ENCODE measurements at places on chromosomes 1 and 21.
A peak's percentile ranks its signal among the peaks of the same experiment; 100 is the strongest.

GRCh38 chr21:45248301-45248892 lies 39.3 kb downstream of the POFUT2 start:
- no peak for DNase-seq

- DNase-seq, result no peak
Observed at GRCh38 chr1:227895828-227896685, 51.7 kb downstream of the WNT9A start.

- no peak for DNase-seq
Observed at GRCh38 chr1:18646091-18646785, 15.6 kb downstream of the PAX7 start.

DNA sequence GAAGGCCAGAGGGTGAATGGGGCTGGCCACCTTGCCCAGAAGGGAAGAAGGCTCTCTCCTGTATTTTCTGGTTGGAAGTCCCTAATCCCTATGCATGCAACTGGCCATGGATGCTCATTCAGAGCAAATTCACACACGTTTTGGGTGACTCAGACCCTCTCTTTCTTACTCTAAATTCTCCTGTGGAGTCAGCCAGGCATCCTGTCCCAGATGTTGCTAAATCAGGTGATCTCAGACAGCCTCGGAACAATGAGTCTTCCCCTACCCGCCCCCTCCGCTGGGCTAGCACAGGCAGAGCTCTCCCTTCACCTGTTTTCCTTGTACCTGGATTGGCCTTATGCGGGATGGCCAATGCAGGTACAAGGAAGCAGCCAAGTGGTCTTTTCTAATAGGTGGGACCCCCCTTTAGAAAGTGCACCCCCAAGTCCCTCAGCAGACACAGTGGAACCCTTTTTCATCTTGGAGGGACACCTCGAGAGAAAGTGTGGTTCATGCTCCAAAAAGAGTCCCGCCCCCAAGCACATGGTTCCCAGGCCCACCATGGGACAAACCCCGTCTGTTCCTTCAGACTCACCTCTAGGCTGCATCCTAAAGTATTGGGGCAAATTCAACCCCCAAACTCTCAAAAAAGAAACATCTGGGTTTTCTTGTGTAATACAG lies 8.6 kb downstream of the S100A6 start:
- DNase-seq, result no peak

GRCh38 chr1:15346346-15347030 lies 63.2 kb upstream of the EFHD2 start:
- no peak for DNase-seq

DNA sequence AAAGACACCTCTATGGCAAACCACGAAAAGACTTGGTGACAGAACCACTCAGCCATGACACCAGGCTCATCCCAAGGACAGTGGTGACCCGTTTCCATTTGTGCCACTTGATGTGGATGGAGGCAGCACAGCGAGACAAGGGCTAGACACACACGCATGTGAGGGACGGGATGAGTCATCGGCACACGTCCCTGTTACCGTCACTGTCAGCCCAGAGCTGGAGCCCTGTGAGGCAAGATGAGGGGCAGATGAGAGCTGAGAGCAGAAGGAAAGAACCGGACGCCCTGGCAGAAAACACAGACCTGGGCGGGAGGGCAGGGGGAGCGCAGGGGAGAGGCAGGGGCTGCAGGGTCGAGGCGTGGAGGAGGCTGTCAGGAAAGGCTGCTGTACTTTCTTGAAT lies 57.8 kb downstream of the SIK1 start:
- peak; percentile 77 for DNase-seq

DNA sequence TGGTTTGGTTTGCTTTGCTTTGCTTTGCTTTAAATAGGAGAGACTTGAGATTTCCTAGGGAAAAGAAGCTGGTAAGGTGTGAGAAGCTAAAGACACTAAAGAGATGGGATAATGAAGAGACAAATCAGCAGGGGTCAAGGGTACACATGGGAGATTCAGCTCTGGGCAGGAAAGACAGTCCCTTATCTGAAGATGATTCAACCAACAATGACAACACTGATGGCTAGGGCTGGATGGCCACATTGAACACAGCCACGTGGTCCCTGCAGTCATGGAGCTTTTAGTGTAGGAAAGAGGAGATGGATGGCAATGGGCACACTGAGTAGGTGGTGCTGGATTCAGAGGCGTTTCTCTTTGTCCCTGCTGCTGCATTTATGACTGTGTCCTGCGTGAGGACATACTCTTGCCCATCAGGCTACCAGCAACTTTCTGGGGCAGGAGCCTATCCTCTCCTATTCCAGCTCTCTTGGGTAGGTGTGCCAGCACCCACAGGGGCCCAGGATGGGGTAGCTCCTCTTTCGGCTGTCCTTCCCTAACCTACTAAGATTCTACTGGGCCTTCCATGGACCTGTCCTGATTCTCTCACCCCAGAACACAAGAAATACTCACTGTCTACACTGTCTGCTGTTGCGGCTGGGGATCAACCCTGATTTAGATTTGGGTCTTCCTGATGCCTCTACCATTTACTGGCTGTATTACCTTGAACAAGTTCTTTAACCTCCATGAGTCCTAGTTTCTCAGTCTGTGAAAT lies 1.4 kb upstream of the SHISA4 start:
- DNase-seq, result no peak

GRCh38 chr1:59816318-59816878 lies 1.6 kb downstream of the HOOK1 start:
- DNase-seq, result no peak

GRCh38 chr1:179447489-179447888 lies 81.7 kb downstream of the AXDND1 start:
- peak; percentile 35 for DNase-seq

DNA sequence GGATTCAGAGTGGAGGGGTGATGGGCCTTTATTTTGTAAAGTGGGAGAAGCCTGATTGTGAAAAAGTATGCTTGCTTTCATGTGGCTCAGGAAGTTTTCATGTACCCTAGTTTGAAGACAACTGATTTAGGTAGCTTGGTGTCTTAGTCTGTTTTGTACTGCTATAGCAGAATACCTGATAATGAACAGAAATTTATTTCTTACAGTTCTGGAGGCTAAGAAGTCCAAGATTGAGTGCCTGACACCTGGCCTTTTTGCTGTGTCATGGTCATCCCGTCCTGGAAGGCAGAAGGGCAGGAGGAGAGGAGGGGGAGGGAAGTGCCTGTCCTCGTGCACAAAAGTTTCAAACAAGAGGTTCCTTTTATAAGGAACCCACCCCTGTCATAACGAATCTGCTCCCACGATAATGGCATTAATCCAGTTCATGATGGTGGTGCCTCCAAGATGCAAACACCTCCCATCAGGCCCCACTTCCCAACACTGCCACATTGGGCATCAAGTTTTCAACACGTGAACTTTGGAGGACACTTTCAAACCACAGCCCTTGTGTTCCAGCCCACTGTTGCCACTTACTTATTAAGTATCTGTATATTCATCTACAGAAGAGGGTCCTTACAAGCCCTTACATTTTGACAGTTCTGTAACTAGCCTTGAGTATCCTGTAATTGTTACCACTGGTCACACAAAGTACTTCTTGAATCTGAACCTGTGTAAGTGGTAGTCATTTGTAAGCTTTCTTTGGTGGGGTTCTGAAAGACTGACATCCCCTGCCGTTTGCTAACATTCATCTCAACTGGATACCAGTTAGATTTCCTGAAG lies 9.5 kb downstream of the UCK2 start:
- no peak for DNase-seq

DNA sequence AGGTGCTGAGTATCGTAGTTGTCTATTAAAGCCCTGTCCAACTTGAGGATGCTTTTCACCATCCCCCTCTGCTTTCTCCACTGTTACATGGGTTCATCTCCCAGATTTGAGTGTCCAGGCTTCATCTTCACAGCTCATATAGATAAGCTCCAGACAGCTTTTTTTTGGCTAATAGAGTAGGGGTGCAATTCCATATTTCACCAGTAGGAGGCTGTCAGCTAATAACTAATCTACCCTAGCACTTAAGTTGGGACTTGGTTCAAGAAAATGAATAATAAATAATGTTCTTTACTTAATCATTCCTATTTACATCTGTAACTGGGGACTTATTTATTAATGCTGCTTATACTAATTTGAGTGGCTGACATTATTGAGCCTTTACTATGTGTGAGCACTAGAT lies 124.5 kb downstream of the IGSF21 start:
- no peak for DNase-seq

GRCh38 chr1:92483610-92484471 lies 2.9 kb downstream of the GFI1 start:
- peak; percentile 99 for DNase-seq

GRCh38 chr1:86137436-86137835 lies 19.1 kb downstream of the COL24A1 start:
- DNase-seq, result peak; percentile 20

DNA sequence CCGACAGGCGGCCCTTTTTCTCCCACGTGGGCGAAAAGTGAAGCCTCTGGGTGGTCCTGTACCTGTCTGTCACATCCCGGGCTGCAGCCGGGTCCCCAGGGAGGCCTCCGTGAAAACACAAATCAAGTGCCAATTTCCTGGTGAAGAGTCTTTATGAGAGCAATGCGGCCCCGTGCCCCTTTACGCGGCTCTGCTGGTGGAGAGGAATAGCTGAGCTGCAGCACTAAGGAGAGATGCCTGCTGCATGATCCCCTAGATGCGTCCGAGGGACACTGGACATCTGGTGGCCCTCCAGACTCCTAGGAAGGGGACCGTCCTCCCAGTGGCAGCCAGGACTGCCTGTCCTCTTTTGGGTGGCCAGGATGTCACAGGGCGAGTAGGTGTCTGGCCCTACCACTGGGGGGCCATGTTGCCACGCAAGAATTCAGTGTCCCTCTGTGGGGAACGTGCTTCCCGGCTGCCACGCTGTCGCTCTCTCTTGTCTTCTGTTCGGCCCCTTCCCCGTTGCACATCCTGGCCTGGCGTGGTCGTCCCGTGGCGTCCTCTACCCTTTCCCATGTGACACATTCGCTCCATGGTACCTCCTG lies 38.7 kb downstream of the COL18A1 start:
- peak; percentile 33 for DNase-seq

GRCh38 chr1:164475834-164476233 lies 83.2 kb upstream of the PBX1 start:
- no peak for DNase-seq

DNA sequence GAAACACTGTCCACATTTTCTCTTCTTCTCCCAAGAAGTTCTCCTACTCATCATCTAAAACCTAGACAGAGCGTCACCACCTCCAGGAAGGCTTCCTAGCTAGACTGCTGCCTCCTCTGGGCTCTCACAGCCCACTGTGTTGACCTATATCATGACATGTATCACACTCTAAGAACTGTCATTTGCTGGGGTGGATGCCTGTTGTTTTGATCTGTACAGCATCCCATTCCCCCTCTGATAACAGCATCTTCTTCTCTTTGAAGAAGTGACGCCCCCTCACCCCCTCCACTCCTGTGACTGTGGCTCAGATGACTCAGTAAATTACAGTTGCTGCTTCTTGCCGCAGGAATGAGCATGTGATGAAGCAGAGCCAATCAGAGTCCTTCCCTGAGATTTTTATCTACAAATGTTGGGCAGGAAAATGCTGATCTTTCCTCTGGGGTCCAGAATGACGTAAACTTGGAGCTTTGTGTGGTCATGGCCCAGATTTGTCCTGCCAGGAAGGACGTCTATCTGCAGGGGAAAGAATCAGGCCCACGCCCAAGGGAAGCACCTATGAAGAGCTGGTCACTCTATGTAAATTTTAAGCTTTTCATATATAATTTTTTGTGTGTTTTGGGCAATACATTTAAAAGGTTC lies 28.0 kb upstream of the FOXO6 start:
- peak; percentile 75 for DNase-seq

DNA sequence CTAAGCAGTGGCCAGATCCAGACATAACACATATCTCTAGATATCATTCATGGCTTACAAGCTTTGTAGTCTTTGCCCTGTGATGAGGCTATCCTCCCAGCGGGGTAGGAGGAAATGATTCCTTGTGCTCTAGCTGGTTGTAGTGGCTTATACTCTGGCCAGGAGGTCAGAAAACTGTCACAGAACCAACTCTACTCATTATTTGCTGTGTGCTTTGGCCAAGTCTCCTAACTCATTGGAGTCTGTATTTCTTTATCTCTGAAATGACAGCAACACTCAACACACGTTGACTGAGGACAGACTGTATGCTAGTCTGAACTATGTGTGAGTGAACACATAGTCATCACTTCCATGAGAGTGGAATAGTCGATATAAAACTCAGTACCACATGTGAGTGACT lies 116.7 kb upstream of the F3 start:
- DNase-seq, result no peak

- DNase-seq, result no peak
Observed at GRCh38 chr1:160309571-160309970, 24.6 kb upstream of the PEX19 start.

DNA sequence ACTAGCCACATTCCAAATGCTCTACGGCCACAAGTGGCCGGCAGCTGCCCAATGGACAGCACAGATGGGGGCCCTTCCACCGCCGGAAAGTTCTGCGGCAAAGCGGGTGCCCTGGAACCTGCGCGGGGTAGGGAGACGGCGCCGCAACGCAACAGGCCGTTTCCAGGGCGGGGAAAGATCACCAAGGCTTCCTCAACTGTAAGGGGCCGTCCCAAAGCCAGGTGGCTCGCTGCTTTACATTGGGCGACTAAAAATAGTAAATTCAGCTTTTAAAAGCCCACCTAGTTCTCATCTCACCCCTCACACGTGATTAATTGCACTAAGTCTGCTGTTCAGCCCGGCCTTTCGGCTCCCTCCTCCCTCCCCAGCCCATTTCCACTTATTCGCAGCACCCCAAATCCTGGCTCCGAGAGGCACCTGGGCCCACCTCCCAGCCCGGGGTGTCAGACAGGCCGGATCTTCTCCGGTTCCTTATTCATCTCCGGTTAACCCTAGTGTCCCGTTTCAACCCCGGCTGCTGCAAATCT lies 643 bp downstream of the CFAP298 start:
- DNase-seq, result peak; percentile 63

GRCh38 chr1:213256438-213257087 lies 205.5 kb downstream of the RPS6KC1 start:
- DNase-seq, result no peak

DNA sequence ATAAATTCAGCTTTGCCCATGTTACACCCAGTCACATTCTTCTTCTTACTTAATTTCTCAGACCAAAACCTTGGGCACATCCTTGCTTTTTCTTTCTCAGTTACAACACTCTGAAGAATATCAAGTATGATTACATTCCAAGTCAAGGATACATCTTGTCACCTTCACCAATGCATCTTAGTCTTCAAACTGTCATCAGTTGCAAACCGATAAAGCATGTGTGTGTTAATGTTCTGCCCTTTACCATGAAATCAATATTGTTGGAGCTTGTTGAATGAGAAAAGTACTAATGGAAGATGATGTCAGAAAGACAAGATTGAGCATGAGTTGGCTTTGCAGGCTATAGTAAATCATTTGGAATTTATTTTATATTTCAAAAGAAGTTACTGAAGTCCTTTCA lies 764.6 kb downstream of the NCAM2 start:
- no peak for DNase-seq

- no peak for DNase-seq
Observed at GRCh38 chr1:19385869-19386591, 73.9 kb downstream of the SLC66A1 start.

DNA sequence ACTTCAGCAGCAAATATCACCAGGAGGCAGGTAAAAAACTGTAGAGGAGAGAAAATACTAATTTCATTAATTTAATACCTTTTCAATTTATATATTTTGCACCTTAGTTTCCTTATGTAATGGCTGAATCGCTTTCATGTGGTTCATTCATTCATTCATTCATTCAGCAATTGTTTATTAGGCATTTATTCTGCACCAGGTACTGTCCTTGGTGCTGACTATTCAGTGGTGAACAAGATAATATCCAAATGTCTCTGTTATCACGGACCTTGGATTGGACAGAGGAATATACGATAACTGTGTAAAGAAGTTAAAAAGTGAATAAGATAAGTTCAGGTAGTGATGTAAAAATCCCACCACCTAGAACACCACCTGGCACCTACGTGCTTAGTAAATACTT lies 28.8 kb downstream of the TSPAN2 start:
- no peak for DNase-seq

Measured in NB4 (cell line).